ENCODE measurements at places on chromosomes 7 and 10.
A peak's percentile ranks its signal among the peaks of the same experiment; 100 is the strongest.

GRCh38 chr10:80454513-80455460, 677 bp downstream of the TSPAN14 start:
- peak; percentile 60 for DNase-seq

DNA sequence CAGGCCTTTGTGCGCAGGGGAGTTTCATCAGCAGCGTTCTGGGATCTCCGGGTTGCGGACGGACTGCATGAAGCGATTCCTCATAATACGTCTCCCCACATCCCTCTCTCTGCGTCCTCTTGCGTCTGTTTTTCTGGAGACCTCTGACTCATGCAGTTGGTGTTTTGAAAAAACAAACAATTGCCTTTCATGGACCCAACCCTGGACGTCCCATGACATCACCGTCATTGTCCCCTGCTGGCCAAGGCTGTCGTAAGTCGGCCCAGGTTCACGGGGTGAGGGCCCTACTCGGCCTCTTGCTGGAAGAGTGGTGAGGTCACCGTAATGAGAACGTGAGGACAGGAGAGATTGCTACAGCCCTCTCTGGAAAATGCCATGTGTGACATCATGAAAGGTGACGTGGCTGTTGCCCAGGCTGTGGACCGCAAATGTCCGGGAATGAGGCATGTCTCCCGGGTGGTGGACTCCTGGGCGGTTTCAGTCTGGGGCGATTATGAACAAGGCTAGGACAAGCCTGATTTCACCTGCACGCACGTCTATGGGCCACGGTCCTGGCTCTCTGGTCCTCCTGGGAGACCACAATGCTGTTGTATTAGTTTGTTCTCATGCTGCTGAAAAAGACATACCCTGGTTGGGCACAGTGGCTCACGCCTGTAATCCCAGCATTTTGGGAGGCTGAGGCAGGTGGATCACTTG, 9.8 kb upstream of the MAFK start:
- DNase-seq, result no peak

DNA sequence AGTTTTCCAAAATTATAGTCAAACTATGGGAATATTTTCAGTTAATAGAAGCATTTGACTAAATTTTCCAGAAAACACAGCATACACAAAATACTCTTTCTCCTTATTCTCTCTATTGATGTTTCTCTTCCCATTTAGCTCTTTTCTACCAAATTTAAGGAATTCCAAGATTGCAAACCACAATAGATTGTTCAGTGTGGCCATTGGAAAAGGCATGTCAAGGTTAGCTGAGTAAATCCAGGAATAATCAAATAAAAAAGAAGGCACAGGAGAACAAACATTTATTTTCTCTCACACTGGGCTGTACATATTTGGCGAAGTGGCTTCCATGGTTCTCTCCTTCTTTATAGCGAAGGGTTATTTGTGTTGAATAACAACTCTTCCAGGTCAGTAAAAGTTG, 117.3 kb downstream of the THSD7A start:
- DNase-seq, result no peak

GRCh38 chr10:117550076-117550475, 7.5 kb downstream of the EMX2 start:
- no peak for DNase-seq

DNA sequence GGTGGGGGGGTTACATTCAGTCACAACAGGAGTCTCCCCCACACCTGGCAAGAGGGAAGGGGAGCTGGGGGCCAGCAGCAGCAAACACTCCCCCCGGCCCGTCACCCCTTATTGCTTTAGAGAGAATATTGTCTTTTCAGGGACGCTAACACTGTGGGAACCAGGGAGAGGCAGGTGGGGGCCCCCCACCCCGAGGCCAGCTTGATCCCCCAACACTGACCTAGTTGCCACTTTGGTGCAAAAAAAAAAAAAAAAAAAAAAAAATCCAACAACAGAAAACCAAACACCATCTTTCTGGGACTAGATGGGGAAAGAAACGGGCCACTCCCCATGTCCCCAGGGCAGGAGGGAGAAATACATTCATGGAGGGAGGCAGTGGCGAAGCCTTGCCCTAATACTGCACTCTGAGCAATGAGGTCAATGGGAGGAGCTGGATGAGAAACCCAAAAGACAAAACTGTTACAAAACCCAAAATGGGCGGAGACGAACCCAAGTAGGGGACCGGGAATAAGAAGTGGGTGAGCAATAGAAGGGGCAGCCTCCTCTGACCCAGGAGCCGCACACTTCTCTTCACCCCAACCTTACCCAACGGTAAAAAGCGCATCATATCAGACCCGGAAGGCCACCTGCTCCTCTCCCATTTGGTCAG, 6.5 kb downstream of the GNB2 start:
- no peak for DNase-seq

DNA sequence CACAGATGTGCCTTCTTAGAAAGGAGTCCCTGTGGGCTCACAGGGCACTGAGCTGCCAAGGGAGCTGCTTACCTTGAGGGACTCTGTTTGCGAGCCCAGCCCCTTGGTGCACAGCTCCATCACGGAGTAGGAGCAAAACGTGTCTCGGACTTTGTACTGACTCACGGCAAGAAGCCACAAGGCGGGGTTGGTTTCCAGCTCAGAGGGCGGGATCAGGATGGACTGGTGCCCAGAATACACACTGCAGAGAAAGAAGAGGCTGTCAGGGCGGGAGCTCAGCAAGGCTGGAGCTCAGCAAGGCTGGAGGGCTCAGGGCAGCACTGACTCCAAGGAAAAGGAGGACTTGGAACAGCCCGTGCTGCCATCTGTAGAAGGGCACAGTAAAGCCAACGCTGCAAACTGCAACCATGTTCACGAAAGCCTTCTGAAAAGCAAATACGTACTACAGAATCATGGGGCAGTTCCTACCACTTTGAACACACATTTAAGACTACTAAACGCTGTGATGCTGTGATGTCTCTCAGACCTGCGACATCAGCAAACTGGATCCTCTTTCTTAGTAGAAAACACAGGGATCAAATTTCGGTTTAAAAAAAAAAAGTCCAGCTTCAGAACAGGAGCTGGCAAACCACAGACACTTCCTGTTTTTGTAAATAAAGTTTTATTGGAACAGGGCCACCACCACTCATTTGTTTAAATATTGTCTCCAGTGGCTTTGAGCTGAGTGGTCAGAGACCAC, 194.3 kb downstream of the ZMYND11 start:
- peak; percentile 65 for DNase-seq

GRCh38 chr7:158174947-158175346, 412.7 kb downstream of the PTPRN2 start:
- DNase-seq, result no peak

DNA sequence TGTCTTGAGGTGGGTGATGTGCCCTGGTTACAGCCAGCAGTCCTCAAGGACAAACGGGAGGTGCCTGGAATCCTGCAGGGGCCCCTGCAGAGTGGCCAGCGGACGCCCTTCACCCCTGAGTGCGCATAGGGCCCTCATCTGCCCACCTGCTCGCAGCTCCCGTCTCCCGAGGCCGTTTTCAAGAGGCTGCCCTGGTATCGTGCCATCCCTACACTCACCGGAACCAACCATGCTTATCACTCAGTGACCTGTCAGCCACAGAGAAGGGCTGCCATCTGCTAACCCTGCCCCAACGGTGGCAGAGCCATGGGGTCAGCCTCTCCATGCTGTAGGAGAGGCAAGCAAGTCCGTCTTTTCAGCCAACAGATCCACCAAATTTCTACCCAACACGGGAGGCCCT, 122.0 kb downstream of the FAM53B start:
- DNase-seq, result no peak

GRCh38 chr7:40509287-40509996, 374.6 kb downstream of the SUGCT start:
- no peak for DNase-seq

DNA sequence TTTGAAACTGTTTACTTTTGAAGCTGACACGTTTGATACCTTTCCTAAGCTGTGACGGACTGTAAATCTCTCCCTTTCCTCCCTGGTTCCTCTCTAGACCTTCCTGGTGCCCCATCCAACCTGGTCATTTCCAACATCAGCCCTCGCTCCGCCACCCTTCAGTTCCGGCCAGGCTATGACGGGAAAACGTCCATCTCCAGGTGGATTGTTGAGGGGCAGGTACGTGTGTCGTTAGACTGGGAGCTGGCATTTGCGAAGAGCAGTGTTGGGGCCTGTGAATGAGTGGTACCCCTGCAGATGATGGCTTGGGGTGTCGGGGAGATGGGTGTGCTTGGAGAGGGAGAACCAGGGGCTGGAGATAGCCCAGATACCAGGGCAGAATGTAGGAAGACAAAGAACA, 602.7 kb upstream of the FOXK1 start:
- DNase-seq, result no peak

DNA sequence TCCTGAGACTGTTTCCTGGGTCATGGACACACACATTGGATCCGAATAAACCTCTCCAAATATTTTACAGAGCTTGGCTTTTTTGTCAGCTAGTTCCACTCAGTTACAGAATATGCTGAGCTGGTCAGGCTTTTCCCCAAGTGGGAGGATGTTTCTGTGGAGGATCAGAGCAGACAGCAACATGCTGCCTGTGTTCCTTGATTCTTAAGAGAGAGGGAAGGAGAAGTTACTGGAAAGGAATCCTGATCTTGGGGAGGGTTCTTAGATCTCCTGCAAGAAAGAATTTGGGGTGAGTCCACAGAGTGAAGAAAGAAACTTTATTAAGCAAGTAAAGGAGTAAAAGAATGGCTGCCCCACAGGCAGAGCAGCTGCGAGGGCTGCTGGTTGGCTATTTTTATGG, 76.8 kb upstream of the RPA3 start:
- DNase-seq, result no peak

GRCh38 chr10:28840971-28841370, 163.7 kb downstream of the BAMBI start:
- no peak for DNase-seq
